ENCODE measurements at places on chromosomes 4 and X.

GRCh38 chr4:159983082-159983481 is 880.2 kb downstream of the RAPGEF2 start:
- no peak for DNase-seq

DNA sequence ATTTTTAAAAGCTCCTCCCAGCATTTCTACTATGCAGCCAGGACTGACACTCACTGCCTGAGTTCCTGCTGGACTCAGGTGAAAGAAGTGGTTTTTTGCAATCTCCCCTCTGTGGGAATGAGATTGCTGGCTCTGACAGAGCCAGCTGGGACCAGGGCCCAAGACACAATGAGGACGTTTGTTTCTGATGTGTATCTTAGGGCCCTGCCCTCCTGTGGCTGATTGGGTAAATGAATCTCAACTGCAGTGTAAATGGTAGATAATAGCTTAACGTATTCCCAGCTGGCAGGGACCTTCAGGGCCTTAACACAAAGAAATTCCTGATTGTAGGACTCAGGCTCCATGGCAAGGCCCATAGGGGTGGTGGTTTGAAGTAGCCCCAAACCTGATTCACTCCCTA is 85.8 kb upstream of the PRPS1 start:
- DNase-seq: peak; percentile 22

DNA sequence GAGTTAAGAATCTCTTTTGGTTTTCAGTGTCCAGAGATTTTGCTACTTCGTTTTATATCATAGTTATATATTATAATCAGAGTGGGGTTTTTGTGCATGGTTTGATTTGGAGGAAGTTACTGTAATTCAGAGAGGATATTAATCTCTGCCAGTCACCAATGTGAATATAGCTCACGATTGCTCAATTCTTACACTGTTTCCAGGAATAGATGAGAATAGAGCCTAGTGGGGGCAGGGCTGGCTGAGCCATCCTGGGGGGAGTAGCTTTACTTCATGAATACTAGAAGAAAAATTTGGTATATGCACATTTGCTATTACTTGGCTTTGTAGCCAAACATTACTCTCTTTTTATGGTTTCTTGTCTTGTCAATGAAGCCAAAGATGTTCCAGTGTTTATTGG is 60.9 kb upstream of the TRPC3 start:
- peak; percentile 47 for DNase-seq

DNA sequence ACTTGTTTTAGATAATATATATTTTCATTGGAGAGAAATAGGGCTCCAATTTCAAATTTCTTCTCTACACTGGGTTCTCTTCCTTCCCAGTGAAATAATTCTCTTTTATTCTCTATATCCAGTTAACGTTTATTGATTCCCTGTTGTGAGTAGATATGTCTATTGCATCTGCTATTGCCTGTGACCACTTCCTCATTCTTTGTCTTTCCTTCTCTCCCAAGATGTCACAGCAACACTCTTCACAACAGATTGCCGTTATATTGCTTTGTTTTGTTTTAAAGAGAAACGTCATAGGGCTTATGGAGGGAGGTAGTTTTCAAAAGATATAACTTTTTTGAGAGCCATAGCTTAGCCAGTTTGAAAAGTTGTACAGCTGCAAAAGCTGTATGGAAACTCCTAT is 343.8 kb downstream of the ARHGAP24 start:
- DNase-seq: no peak

DNA sequence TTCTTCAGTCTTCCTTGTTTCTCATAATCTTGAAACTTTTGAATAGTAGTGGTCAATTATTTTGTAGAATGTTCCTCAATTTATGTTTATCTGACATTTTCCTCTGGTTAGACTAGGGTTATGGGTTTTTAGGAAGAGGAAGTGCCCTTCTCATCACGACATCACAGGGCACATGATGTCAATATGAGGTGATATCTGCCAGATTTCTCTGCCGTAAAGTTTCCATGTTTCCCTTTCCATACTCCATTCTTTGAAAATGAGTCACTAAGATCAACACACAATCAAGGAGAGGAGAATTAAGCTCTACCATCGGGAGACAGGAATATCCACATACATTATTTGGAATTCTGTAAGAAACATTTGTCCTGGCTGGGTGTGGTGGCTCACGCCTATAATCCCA is 28.4 kb downstream of the RP2 start:
- peak; percentile 16 for DNase-seq

GRCh38 chrX:128518508-128518907 is 466.3 kb upstream of the ACTRT1 start:
- peak; percentile 42 for DNase-seq

DNA sequence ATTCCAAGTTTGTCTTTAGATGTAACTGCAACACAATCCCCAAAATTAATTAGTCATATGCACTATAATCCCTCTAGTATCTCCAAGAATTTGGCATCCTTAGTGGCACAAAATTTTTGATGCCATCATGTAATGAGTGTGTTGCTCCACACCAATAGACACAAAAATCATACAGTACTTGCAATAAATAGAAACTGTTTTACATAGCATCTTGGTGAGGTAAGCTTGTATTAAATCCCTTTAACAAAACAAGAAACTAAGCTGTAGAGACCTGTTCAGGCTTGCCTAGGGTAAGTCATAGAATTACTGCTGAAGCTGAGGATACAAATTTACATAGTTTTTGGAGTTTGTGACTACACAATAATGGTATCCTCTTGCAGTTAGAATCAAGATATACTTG is 64.5 kb upstream of the PRSS12 start:
- peak; percentile 74 for DNase-seq

GRCh38 chrX:36160081-36160480 is 240.5 kb downstream of the CFAP47 start:
- DNase-seq: no peak

- DNase-seq: peak; percentile 52
Observed at GRCh38 chr4:10581022-10581421, 103.5 kb downstream of the CLNK start.

DNA sequence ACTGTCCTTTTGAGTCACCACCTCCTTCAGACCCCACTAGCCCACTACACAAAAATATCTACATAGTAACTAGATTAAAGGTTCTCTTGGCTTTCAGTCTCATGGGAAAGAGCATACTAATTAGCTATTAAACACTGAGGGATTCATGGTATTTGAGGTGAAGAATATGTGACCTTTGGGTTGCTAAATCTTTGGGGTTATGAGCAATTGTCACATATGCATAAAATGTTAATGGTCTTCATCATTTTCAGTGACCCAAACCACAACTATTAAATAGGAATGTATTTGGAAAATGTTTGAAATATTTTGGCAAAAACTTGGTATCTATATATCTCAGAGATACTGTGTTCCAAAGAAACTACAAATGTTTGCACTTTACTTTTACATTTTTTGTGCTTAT is 365.1 kb downstream of the MAGEB5 start:
- no peak for DNase-seq

DNA sequence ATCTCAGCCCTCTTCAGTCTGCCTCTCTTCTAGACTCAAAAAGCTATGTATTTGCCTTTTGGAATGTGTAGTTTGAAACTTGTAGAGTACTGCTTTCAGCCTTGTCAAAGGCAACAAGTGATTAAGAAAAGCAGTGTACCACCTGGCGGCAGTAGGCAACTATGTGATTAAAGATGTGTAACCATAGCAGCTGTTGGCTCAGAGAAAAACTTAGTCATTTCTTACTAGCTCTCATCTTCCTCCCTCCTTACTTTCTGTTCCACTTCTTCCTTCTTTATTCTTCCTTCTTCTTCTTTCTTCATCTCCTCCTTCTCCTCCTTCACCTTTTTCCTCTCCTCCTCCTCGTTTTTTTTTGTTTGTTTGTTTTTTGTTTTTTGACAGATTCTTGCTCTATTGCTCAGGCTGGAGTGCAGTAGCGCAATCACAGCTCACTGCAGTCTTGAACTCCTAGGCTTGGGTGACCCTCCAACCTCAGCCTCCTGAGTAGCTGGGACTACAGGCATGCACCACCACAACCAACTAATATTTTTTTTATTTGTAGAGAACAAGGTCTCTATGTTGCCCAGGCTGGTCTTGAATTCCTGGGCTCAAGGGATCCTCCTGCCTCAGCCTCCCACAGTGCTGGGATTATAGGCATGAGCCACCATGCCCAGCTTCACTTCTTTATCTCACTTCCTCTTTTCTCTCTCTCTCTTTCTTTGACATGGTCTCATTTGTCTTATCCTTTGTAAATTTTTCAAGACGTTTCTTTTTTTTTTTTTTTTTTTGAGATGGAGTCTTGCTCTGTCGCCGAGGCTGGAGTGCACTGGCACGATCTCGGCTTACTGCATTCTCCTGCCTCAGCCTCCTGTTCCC is 32.6 kb downstream of the ABHD18 start:
- peak; percentile 76 for DNase-seq

DNA sequence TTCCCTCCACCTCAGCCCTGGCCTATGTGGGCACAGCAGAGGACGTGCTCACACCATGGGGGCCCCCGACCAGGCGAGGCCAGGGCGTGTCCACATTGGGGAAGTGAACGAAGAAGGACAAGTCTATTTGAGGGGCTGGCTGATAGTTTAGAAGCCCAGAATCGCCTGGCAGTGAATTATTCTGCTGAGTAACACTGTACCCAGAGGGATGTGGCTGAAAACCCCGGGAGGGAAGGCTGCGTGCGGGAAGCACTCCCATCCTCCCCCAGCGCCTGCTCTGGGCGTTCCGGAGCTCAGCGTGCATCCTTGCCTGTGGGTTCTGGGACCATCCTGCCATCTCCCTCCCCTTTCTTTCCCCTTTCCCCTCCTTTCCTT is 66.6 kb downstream of the TRMT44 start:
- no peak for DNase-seq

- DNase-seq: no peak
Observed at GRCh38 chrX:73069365-73070035, 9.8 kb downstream of the PABPC1L2A start.

DNA sequence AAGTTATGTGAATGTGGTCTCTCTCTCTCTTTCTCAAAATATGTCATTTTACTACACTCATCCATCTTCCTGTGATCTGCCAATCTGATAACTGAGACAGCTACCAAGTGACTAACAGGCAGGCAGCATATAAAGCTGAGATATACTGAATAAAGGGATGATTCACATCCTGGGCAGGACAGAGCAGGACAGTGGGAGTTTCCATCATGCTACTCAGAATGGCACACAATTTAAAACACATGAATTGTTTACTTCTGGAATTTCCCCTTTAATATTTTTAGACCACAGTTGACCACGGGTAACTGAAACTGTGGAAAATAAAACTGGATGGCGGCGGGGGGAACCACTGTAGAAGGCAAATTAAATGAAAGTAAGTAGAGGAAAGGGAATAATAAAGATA is 58.6 kb upstream of the DCTD start:
- peak; percentile 80 for DNase-seq

All from MCF 10A (cell line).